Hepatic stellate cell (primary cell): ENCODE measurements at places on chromosomes 5 and 9.

DNA sequence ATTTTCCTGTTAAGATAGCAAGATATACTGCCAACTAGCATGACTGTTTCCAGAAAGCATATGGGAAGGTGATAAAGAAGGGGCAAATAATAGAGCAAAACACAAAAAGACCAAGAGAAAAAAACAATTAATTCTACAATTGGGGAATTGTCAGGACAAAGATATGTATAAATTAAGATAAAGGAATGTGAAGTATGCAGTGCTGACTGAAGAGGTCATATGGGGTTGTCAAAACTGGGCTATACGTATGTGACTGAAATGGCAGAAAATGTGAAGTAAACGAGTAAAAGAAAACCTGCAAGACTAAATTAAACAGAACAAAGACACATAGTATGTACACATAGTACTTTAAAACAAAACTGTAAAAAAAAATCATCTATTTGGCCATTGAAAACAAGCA is 222.3 kb downstream of the ARL15 start:
- no peak for DNase-seq

DNA sequence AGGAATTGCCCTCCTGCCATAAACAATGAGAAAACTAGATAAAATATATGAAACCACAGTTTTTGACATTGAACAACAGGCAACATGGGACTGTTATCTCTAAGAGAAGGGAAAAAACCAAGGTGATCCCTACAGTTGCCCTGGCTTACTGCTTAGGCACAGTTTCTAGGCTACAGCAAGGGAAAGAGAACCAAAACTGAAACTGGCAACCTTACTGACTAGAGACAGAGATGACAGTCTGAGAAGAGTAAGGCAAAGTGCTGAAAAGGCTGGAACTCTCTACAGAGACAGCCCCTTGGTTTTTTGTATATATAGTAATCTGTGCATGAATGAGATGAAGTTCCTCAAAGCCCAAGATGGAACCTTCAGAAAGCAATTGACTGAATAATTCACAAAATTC is 36.2 kb upstream of the REEP2 start:
- DNase-seq, result no peak

DNA sequence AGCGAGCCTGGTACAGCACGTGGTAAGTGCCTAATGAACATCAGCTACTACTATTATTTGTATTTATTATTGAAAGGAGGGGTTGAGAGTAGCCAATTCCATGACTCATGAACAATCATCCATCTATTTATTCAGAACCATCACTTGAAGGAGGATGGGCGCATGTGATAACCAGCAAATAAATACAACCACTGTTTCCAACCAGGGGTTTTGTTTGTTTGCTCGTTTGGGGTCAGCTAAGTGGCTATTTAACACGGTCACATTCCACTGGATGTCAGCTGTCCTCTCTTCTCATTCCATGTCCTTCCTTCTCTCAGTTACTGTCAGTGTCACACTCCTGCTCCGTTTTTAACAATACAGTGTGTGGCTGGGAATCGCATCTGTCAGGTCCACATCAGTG is 8.6 kb downstream of the RAPGEF1 start:
- DNase-seq, result no peak

GRCh38 chr5:161400583-161400982 is 145.9 kb downstream of the GABRB2 start:
- DNase-seq, result no peak

- no peak for DNase-seq
Measured at GRCh38 chr9:125896964-125897363, 149.8 kb downstream of the PBX3 start.

- DNase-seq, result no peak
Measured at GRCh38 chr5:73415617-73416016, 33.0 kb downstream of the FOXD1 start.

DNA sequence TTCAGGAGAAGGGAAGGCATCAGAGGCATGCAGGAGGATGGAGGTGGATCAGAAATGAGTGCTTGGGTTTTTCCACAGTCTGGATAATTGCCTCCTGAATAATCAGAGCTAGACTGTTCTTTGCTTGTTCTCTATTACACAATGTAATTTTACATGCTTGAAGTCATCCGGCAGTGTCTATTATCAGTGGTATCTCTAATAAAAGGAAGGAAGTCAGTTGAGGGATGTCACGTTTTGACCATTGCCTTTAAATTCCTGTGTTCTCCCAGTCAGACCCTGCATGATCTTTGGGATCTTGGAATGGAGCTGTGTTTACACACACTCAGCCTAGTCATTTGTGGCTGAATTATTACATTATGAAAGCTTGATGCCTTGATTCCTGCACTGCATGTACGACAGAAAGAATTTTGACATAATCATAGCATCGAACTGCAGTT is 91.0 kb downstream of the PDE8B start:
- DNase-seq, result peak; percentile 63

- no peak for DNase-seq
Measured at GRCh38 chr9:15146268-15146700, 160.7 kb downstream of the TTC39B start.

- DNase-seq, result no peak
Measured at GRCh38 chr5:72042097-72042496, 65.2 kb upstream of the MAP1B start.

DNA sequence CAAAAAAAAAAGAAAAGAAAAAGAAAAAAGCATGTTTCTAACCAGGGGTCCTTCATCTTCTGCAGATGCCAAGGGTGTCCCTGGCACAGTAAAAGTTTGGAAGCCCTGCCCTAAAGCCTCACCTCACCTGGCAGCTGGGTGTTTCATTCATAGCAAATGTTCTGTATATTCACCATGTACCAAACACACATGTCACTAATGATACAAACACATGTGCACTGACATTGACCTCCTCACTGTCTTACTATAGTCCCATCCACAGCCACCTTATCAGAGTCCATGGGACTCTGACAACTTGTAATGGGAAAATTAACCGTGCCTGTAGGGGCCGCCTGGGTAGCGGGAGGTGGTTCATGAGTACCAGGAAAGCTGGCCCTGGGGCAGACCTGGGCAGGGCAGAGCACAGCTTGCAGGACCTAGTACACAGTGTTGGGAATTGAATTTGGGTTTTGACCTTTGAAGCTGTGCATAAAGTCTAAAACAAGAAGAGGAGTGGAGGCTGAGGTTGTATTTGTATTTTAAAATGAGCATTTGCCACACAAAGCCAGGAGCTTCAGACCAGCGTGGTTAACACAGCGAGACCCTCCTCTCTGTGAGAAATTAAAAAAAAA is 6.4 kb upstream of the MGAT4B start:
- no peak for DNase-seq

DNA sequence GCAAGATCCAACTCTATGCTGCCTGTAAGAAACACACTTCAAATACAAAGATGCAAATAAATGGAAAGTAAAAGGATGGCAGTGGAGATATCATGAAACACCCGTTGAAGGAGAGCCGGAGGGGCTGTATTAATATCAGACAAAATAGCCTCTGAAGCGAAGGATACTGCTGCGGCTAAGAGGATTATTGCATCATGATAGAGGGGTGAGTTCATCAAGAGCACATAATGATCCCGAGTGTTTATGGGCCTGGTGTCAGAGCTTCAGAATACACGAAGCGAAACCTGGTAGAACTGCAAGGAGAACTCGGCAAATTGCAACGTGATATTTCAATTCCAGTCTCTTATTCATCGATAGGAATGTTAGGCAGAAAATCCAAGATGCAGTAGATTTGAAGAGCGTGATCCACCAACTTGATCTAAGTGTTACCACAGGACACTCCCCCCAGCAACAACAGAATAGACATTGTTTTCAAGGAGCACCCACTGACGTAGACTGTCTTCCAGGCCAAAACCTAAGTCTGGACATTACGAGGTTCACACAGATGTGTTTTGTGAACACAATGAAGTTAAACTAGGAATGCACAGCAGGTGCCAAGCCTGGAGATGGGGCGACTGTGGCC is 27.7 kb upstream of the QSOX2 start:
- no peak for DNase-seq

DNA sequence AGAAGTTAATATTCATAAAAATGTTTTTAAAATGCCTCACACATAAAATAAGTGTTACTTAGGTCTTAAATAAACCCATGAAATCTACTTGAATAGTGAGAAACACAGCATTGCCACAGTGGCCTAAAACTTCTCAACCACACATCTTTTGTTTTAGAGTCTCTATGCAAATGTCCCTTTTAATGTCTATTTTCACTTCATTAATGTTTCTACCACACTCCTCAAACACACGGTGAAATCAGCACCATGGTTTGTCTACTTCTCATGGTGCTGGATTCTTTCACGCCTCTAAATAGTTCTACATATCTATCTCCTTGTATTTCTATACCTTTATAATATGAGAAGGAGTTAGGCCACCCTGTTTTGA is 111.2 kb downstream of the EDIL3 start:
- DNase-seq, result no peak

DNA sequence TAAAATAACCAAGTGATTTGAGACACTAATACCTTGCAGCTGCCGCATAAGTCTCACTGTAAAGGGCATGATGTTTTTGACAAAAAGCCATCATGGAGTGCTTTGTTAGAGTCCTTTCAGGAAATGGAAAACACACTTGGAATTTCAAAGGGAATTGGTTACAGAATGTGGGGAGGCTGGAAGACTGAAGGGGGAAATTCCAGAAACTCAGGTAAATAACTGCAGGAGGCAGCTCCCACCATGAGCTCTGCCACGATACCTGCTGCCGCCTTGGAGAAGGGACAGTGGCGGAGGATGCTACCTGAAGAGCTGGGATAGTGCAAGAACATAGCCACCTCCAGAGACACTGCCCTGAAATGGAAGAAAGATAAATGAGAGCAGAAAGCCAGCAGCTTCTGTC is 66.9 kb downstream of the PRKACG start:
- no peak for DNase-seq

DNA sequence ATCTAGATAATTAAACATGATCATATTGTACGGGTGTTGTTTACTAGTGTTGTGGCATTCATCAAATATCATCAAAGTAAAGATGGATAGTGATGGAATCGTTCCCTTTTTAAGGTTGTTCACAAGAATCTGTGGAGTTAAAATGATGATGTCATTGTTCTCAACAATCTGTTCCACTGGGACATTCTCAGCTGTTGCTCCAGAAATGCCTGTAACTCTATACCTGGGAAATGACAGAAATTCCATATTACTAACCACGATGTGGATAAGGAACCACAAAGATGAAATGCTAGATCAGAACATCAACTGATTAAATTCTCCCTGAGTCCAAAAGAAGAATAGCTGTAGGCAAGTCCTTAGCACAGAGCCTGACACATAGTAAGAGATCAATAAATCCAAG is 38.0 kb downstream of the RIGI start:
- no peak for DNase-seq

DNA sequence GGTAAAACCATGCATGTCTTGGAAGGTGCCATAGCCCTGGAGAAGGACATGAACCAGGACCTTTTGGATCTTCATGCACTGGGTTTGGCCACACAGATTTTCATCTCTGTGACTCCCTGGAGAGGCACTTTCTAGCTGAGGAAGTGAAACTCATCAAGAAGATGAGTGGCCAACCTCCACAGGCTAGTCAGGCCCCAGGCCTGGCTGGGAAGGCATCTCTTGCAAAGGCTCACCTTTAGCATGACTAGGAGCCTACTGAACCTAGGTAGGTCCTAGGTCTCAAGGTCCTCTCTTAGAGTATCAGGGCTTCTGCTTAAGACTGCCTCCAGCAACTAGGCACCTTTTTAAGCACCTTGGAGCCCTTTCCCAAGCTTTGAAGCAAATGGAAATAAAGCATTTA is 1448.7 kb upstream of the ACO1 start:
- no peak for DNase-seq

DNA sequence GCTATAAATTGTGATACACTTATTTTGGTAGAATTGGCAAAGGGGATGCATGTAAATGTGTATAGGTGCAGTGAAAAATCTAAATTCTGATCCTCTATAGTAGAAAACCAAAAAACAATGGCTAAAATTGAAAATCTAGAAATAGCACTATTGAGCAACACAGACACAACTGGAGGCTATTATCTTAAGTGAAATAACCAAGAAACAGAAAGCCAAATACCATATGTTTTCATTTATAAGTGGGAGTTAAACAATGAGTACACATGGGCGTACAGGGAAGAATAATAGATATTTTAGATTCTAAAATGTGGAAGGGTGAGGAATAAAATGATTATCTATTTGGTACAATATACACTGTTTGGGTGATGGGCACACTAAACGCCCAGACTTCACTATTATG is 183.2 kb upstream of the TUSC1 start:
- DNase-seq, result no peak

GRCh38 chr5:1540831-1541701 is 17.3 kb upstream of the LPCAT1 start:
- no peak for DNase-seq

DNA sequence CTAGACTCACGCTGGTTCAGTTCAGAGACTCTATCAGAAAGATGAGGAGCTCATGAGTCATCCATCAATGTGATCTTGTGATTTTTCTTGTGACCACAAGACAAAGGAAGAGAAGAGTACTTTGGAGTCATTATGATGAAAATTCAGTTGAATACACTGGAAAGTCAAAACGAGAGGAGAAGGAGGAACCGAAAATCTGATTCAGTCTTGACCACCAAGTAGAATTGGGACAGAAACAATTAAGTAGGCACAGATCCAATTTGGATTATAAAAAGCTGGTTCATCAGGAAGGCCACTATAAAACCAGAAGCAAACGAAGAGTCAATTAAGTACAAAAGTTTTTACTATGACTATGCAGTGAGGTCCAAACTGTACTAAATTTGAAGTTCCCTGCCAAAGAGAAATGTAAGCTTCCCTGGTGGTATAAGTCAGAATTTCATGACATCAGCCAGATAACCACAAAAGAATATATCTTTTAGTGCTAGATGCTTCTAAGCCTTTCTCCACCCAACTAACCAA is 90.9 kb downstream of the THBS4 start:
- peak; percentile 27 for DNase-seq

DNA sequence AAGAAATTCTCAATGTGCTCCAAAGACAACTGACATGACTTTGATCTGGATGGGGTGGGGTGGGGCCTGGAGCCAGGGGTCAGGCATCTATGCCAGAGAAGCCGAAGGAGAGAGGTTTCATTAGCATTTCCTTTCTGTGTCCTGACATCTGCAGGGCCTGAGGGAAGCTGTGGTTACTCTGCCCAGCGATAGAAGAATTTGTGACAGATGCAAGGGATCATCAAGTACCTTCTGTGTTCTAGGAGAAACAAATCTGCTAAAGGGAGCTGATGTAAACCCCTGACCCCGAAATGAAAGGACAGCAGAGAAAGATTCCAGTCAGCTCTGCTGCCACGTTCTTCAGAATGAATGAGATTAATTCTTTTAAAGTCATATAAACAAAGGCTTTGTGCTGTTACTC is 335.7 kb downstream of the PRELID2 start:
- DNase-seq, result no peak

- no peak for DNase-seq
Measured at GRCh38 chr9:123629531-123629930, 273.5 kb downstream of the CRB2 start.

DNA sequence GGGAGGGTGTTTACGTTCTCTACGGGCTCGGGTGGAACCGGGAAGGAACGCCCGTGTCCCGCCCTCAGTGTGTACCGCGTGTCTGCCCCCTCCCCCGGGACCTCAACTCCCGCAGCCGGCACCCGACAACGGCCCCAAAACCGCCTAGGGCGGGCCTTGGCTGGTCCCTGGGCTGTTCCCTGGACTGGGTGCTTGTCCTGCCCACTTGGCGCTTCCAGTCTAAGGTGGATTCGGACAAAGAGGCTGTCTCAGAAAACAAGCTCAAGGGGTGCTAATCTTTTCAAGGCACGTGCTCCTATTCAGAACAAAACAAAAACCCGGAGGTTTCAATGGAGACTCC is 379 bp upstream of the CLK4 start:
- no peak for DNase-seq

- DNase-seq, result no peak
Measured at GRCh38 chr5:14818931-14819790, 52.4 kb downstream of the ANKH start.

- DNase-seq, result peak; percentile 66
Measured at GRCh38 chr9:91954841-91955471, 4.9 kb upstream of the ROR2 start.
